Activated naive CD4-positive, alpha-beta T cell treated with anti-CD3 and anti-CD28 coated beads, Interleukin-2, amount 50 U/mL, for 72 hours (primary cell): ENCODE measurements at places on chromosomes 7 and 10.

DNA sequence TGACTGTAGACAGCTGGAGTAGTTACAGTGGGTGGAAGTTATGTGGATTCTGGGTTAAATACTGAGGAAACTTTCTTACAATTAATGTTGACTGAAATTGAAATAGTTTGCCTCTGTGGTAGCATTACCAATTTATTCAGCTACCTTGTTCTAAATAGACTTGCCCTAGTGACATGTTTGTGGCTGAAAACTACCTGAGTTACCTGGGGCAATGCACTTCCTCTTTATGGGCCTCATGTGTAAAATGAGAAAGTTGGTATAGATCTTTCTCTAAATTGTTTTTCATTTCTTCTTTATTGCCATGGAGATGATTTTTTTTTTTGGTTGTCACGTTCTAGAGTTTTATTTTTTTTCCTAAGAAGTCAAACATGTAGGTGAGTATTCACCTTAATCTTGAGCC is 252.7 kb upstream of the CDC14C start:
- no peak for DNase-seq

DNA sequence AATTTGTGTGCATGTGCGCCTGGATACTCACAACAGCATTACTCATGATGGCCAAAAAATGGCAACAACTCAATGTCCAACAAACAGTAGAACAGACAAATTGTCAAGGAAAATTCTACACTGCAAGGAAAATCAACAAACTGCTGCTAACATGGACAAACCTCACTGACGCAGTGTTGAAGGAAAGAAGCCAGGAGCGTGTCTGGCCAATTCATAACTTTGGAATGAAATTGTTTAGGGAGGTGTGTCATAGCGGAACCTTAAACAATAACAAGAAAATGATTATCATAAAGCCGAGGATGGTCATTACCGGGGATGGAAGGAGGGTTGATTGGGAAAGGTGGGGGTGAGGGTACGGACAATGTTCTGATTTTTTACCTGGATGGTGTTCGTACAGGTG is 29.1 kb downstream of the ALOX5 start:
- no peak for DNase-seq

GRCh38 chr7:6273917-6274630 is 1.6 kb upstream of the CYTH3 start:
- DNase-seq = no peak

GRCh38 chr10:61812052-61812721 is 89.3 kb upstream of the ARID5B start:
- no peak for DNase-seq

DNA sequence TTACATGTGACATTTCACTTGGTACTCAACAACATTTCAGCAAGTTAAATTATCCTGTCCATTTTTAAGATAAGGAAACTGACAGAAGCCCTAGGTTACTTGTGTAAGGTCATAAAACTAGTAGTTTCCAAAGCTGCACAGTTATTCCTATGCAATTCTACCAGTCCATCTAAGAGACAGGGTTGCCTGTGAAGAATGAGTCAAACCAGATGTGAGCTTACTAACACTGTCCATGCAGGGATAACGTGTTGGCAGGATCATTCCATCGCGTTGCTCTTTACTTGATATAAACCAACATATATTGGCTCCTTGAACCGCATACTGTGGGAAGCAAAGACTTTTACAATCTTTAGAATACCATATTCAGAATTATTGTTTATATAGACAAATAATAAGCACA is 280.9 kb upstream of the HGF start:
- DNase-seq = no peak

GRCh38 chr10:11404901-11405300 is 206.5 kb downstream of the USP6NL start:
- no peak for DNase-seq

DNA sequence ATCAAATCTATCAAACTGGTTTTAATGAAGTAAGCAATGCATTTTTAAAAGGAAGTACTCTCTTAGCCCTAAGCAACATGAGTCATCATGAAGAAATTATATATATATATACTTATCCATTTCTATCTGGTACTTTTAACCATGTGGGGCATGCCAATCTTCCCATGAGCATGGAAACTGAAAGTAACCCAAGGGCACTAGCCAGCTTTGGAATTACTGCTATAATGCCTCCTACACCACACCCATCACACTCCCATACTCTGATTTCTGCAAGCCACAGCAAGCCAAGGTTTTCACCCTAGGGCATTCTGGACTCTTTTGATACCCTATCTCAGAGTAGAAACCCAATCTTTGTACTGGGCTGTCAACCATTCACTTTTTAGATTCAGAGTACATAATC is 204.6 kb downstream of the IMMP2L start:
- DNase-seq = no peak

DNA sequence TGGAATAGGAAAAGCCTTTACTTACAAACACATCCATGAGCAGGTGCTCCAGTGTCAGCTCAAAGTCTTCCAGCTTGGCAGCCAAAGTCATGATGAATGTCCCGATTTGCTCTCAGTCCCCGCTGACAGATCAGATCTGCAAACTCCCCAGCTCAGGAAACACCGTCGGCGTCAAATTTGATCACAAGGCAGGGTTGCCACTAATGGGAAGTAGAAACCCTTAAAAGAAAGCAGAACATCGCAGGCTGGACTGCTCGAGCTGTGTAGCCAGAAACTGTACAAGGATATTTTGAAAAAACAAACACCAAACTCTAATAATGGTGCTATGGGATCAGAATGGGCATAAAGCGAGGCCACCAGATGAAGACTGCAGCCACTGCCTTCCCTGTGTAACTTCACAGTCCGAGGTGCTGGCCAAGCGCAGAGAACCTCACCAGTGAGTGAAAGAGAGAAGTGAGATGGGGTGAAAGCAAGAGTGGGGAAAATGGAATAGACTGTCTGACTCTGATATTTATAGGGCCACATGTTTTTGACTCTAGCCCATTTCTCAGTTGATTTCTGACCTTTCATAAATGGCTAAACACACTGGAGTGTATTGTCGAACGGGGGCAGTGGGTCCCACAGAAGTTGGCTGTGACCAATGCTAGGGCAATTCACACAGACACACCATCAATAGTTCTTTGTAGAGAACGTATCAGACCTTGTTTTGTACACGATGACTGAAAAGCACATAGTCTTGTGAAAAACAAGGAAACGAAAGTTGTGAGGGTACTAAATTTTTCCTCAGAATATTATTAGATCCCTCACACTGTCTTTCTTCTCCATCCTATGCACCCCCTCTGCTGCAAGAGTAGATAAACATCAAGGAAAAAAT is 306.2 kb downstream of the FRMD4A start:
- DNase-seq = no peak
